NCI-H526 treated with DMSO at 0.1 percent for 48 hours (cell line): ENCODE measurements at places on chromosomes 3 and 15.

DNA sequence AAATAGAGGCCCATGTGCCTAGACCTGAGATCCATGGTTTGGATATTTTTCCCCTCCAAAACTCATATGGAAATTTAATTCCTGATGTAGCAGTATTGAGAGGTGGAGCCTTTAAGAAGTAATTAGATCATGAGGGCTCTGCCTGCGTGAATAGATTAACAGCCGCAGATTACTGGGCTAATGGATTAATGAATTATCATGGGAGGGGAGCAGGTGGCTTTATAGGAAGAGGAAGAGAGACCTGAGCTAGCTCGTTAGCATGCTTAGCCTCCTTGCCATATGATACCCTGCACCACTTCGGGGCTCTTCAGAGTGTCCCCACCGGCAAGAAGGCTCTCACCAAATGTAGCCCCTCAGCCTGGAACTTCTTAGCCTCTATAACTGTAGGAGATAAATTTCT is 15.8 kb downstream of the ARHGEF26 start:
- DNase-seq, result no peak

DNA sequence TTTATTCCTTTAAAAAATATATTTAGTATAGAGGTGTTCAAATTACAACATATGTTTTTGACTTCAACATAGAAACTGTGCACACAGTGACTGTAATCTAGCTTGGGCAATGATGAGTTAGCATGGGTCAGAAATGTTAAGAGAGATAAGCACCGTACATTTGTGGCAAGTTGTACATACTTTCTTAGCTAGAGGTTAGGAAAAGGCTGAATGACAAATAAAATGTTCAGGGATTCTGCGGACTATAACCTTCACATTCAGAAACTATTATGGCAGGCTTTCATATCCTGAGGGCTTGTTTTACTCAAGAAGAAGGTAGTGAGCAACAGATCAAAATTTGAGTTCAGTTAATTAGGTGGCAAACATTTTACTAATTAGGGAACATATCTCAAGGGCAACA is 379.7 kb upstream of the EPHA6 start:
- no peak for DNase-seq

GRCh38 chr3:52246728-52247408 is 1.3 kb downstream of the PPM1M start:
- DNase-seq, result no peak

- DNase-seq, result no peak
Measured at GRCh38 chr3:189799366-189799765, 168.2 kb downstream of the TP63 start.

- DNase-seq, result no peak
Measured at GRCh38 chr3:177590826-177591225, 393.5 kb upstream of the TBL1XR1 start.

GRCh38 chr3:32106132-32106928 is at the start of gene GPD1L:
Gene GPD1L (plus strand): TSS chr3:32106620. CDS start chr3:32106712, 92 bp downstream.
- peak; percentile 89 for DNase-seq

DNA sequence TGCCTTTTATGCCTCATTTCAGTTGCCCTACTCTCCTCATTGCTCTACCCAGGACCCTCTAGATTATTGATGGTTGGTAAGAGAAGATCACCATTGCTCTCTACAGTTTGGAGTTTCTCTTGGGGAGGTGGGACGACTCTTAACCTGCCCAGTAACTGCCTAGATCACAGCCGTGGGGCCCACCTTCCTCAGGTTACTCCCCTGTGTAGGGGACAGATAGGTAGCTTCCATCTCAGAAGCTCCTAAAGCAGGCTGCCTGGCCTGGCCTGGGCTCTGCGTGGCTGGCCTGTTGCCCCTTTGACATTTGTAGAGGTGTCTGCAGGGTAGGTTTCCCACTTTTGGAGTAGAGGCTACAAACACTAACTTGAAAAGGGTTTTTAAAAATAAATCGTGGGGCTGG is 42.7 kb downstream of the TRIM71 start:
- no peak for DNase-seq

- peak; percentile 20 for DNase-seq
Measured at GRCh38 chr3:42601896-42602581, 1.6 kb downstream of the NKTR start.

DNA sequence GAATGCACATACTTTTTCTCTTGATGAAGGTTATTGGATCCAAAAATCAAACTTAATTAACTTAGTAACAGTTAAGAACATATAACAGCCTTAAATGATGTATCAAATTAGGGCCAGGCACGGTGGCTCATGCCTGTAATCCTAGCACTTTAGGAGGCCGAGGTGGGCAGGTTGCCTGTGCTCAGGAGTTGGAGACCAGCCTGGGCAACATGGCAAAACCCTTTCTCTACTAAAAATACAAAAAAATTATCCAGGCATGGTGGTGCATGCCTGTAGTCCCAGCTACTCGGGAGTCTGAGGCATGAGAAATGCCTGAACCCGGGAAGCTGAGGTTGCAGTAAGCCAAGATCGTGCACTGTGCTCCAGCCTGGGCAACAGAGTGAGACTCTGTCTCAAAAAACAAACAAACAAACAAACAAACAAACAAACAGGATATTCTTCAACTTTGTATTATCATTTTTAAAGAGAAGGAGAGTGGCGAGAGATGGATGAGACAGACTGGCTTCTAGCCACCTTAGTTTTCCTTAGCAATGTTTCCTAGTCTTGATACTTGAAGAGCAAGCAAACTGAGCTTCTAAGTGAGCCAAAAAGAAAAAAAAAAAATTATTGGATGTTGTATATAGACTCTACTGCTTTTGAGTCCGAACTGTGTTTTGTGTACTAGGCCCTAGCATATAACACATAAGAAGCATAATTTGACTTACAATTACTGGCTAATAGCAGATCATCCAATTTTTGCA is 13.8 kb downstream of the SPRED1 start:
- DNase-seq, result no peak

GRCh38 chr15:42691308-42691707 is 45.6 kb downstream of the CDAN1 start:
- DNase-seq, result no peak

- no peak for DNase-seq
Measured at GRCh38 chr15:97706059-97706458, 254.4 kb upstream of the ARRDC4 start.

GRCh38 chr3:38826001-38826400 is 10.0 kb upstream of the SCN10A start:
- DNase-seq, result no peak

DNA sequence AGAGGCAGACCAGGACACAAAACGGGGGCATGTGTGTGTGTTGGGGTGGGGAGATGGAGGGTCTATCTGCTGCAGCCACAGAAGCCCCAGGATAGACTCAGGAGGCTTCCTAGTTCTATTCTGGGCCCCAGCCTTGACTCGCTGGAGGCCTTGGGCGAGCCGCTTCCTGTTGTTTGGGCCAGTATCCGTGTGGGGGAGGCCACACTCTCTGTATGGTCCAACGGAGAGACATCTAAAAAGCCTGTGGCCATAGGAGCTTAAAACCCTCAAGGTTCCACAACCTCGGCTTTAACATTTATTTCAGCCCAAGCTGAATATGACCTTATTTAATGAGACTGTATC is 32.8 kb downstream of the POC1A start:
- DNase-seq, result no peak

DNA sequence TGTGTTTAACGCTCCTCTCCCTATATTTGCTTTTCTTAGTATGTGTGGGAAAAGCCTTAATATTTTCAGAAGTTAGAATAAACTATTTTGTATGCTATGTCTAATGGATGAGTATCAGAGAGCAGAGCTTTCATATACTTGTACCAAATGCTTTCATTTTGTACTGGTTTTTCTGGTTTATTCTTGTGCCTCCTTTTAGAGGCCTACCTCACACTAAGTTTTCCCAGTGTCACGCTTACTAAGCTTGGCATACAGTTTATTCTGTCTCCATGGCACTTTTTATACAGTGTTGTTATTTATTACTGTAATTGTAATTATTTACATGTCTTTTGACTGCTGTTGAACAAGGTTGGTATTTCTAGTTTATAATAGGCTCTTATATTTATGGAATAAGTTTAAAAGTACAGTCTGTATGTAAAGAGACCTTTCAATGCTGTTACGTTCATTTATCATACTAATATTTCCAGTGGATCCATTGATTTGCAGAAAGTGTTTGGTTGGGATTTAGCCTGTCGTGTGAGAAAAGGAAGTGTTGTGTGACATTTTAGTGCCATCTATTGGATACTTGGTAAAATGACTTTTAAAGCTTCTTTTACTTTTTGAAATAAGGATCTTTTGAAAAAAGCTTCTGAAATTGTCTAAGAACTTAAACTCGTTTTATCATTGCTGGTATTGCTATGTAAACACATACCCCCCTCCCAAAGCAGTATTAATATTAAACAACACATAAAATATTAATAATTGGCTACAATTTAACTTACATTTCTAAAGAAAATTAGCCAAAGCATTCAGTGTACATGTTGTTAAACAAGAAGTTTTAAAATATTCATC is 5.2 kb upstream of the EBLN2 start:
- peak; percentile 23 for DNase-seq

DNA sequence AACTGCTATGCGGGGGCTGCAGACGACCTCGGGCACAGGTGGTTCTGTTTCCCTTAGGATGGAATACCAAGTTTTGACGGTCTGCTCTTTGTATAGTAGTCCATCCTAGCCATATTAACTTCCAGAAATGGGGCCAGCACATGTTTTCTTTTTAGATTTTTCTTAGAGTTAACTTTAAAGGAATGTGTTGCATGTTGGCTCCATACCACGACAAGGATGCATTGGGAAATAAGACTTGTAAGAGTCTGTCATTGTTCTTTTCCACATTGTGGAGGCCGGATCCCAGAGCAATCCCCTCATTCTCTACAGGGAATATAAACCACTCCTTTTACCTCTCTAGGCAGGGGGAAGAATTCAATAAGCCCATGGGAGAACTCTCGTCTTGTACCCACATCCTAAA is 87.1 kb upstream of the PLSCR4 start:
- no peak for DNase-seq

GRCh38 chr15:68431037-68431791 is 749 bp downstream of the ITGA11 start:
- DNase-seq, result no peak

- DNase-seq, result no peak
Measured at GRCh38 chr3:149744151-149744550, 8.1 kb downstream of the COMMD2 start.

- DNase-seq, result no peak
Measured at GRCh38 chr3:171342200-171342599, 118.0 kb downstream of the TNIK start.

GRCh38 chr3:44685128-44685800 is 27.2 kb upstream of the ZNF502 start:
- peak; percentile 70 for DNase-seq

- no peak for DNase-seq
Measured at GRCh38 chr3:46146548-46146947, 61.6 kb downstream of the CCR1 start.

DNA sequence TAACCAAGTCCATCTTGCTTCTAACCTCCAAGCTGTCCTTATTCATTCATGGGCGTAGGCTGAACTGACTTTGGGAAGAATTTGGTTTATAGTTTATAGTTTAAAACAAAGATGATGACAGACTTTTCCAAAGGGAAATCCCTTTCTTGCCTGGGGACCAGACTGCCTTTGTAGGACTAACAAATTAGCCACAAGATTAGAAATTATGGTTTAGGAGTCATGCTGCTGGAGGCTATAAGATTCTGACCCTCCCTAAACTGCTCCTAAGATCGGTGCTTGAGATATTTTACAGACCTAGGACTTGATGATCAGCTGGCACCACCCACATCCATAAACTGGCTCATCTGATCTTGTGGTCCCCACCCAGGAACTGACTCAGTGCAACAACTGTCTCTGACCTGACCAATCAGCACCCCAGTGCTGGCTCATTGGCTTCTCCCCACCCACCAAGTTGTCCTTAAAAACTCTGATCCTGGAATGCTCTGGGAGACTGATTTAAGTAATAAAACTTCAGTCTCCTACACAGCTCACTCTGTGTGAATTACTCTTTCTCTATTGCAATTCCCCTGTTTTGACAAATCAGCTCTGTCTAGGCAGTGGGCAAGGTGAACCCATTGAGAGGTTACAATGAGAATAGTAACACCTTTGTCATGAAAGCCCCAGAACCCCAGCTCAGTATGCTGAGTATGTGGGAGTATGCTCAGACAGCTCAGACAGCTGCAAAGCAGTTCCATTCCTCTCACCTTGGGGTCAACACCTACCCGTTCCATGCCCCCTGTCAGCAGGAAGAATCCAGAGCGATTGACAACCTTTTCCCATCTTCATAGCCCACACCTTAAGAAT is 51.6 kb upstream of the C15orf39 start:
- no peak for DNase-seq

- no peak for DNase-seq
Measured at GRCh38 chr3:108334701-108335100, 38.4 kb downstream of the HHLA2 start.

- no peak for DNase-seq
Measured at GRCh38 chr3:178022599-178022998, 513.6 kb upstream of the KCNMB2 start.

GRCh38 chr3:117105686-117106085 is 396.1 kb downstream of the TUSC7 start:
- DNase-seq, result no peak

- no peak for DNase-seq
Measured at GRCh38 chr3:112048911-112049310, 14.4 kb downstream of the TMPRSS7 start.

- no peak for DNase-seq
Measured at GRCh38 chr3:31093606-31094005, 199.1 kb upstream of the GADL1 start.

GRCh38 chr15:42084465-42085235 is 9.7 kb downstream of the PLA2G4D start:
- no peak for DNase-seq

DNA sequence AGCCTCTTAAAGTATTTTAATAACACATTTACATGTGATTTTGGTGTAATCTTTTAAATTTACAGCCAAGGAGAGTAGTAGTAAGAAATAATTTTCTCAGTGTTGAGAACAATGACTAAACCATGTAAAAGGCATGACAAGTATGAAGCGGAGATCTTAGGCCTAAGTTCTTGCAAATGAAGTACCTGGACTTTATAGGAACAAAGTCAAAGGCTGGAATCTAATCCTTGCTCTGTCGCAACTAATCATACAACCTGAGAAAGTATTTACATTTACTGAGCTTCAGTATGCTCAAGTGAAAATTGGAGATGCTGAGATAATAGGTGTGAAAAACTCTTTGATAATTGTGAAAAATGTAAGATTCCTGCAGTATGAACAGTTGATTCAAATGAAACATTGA is 86.4 kb upstream of the VGLL3 start:
- no peak for DNase-seq
